ENCODE measurements at places on chromosomes 13 and 19.

DNA sequence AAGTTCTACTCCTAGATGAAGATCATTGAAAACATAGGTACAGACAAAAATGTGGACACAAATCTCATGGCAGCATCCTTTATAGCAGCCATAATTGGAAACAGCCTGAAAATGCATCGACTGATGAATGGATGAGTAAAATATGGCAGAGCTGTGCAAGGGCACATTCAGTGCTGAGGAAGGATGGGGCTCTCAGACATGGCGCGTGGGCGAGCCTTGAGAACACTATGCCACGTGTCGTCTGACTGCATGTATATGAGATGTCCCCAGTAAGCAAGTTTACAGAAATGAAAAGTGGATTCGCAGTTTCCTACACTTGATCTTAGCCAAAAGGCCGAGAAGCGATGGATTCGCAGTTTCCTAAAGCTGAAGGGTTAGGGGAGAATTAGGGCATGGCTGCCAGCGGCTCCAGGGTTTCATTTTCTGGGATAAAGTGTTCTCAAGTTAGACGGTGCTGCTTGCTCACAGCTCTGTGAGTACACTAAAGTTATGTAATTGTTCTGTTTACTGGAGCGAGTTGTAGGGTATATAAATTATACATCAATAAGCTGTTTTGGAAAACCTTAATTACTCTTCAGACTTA, 78.0 kb downstream of the RAB20 start:
- no peak for DNase-seq

DNA sequence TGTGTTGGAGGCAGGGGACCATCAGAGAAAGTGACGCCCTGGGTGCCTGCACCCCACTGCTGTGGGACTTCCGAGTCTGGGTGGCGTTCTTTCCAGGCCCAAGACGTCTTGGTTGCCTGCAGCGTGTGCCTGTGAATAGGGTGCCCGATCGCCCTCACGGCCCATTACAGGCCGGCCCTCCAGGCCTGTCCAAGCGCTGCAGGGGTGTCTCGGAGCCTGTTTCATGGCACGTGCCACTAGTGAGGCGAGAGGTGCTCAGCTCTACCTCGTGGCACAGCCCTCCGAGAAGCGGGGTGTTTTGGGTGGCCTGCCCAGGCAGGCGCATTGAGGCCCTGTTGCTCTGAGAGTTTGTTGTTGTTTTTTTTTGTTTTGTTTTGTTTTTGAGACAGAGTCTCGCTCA, 30.1 kb downstream of the DOT1L start:
- DNase-seq = no peak

DNA sequence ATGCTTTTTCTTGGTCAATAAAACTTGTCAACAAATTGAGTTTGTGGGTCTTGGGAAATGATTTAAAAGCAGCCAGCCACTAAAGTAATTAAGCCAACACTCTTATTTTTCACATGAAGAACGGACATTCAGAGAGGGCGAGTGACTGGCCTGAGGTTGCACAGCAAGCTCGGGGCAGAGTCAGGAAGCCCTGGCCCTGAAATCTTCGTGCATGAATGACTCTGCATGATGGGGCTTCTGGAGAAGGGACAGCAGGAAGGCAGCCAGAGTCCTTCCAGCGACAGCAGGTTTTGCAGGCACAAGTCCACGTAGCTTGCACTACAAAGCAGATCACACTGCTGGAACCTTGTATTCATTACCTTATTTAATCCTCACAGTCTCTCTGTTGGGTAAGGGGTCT, 232.5 kb downstream of the ZNF536 start:
- DNase-seq = no peak

DNA sequence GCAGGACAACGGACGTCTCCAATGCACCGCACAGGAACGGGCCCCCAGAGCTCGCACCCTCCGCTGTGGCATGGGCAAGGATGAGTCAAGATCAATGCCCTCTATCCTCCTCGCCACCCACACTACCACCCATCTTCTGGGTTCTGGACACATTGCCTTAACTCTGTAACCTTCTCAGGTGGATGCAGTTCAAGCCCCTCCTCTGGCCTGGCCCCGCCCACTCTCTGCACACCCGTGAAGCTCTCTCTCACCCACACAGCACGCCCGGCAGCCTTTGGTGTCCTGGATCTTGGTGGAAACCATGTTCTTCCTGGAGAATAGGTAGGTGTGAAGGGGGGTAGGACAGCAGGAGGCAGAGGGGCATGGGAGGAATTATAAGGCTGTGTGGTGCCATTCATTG, 20.7 kb downstream of the MAP4K1 start:
- no peak for DNase-seq

DNA sequence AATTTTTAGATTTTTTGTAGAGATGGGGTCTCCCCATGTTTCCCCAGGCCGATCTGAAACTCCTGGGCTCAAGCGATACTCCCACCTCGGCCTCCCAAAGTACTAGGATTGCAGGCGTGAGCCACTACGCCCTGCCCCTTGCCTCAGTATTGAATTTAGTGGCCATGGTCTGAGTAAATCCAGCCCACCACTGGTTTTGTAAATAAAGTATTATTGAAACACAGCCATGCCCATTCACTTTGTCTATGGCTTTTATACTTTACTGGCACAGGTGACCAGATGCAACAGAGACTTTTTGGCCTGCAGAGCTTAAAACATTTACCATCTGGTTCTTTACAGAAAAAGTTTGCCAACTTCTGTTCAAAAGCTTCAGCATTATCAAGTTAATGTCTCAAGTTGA, 143.8 kb downstream of the PTPRS start:
- DNase-seq = no peak

DNA sequence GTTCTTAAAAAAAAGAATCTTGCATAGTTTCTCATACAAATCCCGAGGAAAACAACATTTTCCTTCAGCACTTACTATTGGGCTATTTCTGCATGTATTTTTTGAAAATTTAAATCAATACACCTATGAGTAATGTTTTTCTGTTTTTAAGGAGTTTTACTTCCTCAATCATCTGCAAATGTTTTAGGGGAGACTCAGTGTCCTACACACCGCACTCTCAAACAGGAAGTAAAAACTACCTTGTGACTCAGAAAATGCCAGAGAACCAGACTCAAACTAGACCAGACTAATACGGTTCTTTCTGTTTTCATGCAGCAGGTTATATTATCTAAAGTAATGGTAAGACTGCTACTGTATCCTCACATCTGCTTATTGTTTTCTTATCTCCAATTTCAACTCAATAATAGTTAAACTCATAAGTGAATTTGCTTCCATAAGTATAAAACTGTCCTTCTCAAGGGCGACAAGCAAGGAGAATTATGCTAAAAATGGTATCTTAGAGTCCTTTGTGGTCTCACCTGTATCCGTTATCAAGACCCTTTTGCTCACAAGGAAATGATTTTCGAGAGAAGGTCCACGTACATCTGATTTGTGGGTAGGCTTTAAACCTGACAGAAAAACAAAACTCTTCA, 52.5 kb downstream of the FLT3 start:
- no peak for DNase-seq

- no peak for DNase-seq
Observed at GRCh38 chr13:106382534-106382933, 152.9 kb downstream of the EFNB2 start.

DNA sequence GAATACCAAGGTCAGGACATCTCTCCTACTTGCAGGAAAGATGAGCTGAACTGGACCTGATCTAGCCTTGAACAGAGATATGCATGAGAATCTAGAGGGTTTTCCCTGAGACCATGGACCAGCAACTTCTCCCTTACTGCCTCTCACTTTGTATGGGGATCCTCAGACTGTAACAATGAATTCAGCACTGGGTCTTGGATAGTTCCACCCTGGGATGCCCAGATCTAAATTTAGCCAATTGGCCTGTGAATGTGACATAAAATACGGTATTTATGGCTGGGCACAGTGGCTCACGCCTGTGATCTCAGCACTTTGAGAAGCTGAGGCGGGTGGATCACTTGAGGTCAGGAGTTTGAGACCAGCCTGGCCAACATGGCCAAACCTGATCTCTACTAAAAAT, 15.3 kb upstream of the LILRA2 start:
- no peak for DNase-seq

GRCh38 chr13:82076496-82076895, 1735.6 kb upstream of the SPRY2 start:
- no peak for DNase-seq

GRCh38 chr19:44891016-44891882, at the start of gene TOMM40:
TOMM40 (plus strand) TSS chr19:44891254; CDS start chr19:44891416, 162 bp downstream.
- no peak for DNase-seq

DNA sequence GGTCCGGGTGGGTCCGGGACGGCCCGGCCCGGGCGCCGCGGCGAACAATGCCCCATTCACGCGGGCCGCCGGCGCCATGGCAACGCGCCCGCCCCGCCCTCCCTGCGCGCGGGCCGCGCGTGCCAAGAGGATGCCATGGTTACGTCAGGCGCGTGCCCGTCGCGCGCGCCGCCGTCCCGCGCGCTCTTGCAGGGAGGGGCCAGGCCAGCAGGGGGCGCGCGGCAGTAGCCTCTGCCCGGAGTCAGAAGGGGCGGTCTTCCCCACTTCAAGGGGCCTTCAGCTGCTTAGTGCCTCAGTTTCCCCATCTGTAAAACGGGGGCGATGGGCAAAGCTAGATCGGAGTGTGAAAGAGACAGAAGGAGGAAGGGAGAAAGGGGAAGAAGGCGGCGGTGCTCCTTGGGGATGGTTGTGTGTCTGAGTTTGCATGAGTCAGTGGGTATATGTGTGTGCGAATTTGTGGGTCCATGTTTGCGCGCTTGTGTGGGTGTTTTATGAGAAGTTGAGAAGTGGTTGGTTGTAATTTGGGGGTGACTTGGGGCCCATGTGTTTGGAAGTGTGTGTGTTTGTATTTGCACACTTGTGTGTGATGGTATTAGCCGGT, 11.6 kb upstream of the NFIX start:
- DNase-seq = peak; percentile 74

DNA sequence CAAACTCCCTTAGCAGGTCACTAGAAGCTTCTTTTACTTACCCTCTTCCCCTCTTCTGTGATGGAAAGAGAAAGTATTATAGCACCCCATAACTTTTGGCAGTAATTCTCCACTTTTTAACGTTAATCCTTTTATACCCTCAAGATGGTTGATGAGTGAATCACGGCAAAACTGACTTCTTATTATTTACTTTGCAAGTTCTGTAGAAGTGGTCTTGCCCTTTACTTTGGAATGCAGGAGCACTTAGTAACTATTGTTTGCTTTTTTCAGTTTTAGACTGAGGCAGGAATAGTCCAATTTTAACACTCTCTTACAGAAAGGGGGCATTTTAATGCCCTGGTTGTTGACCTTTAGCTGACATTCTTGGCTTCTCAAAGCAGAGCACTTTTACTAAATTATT, 260.1 kb downstream of the LMO7 start:
- no peak for DNase-seq

- no peak for DNase-seq
Observed at GRCh38 chr19:55315956-55316525, 9.1 kb downstream of the TMEM150B start.

GRCh38 chr19:38298821-38299680, 5.0 kb upstream of the C19orf33 start:
- no peak for DNase-seq

GRCh38 chr19:38736413-38737280, 7.6 kb downstream of the CAPN12 start:
- DNase-seq = peak; percentile 95

GRCh38 chr13:99743094-99743493, 228.5 kb downstream of the ZIC5 start:
- DNase-seq = no peak

DNA sequence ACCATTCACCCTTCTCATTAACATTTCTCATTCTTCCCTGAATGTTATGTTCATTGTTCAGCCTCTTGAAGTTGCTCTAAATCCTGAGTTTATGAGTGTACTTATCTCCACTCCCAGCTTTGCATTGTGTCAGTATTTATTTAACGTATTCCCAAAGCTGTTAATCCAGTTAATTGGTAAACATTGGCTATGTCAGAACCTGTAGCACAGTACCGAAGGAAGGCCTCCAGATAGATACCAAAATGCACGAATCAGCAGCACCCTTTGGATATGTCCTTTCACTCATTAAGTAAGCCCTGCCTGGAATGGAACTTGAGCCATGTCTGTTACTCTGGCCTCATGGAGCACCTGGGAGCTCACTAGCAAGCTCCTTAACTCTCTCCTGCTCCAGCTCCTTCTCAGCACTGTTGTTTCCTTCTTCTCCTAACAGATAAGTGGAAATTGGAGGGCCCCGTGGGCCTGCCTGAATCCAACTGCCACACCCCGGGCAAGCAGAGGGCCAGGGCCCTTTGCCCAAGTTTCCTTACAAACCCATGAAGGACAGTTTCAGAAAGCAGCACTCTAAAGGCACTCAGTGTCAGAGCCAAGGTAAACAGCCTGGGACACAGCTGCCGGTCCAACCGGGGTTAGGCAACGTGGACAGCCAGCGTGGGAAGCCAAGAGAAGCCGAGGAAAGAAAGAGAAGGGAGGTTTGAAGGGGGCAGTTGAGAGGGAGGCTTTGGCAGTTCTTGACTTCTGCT, 155.0 kb upstream of the SERP2 start:
- DNase-seq = peak; percentile 60

DNA sequence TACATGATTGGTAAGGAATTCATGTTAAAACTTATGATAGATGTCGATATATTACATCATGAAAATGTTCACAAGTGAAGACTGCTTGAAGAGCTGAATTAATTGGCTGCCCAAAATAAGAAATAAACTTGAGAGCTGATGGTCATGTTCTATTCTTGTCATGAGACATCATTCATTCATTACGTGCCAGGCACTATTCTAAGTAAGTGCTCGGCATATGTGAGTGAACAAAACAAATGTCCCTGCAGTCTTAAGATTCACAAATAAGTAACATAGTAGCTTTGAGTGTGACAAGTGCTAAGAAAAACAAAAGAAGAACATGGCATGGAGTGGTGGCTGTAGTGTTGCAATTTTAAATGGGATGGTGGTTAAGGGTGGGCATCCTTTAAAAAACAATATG, 329.3 kb downstream of the SUCLA2 start:
- DNase-seq = no peak

DNA sequence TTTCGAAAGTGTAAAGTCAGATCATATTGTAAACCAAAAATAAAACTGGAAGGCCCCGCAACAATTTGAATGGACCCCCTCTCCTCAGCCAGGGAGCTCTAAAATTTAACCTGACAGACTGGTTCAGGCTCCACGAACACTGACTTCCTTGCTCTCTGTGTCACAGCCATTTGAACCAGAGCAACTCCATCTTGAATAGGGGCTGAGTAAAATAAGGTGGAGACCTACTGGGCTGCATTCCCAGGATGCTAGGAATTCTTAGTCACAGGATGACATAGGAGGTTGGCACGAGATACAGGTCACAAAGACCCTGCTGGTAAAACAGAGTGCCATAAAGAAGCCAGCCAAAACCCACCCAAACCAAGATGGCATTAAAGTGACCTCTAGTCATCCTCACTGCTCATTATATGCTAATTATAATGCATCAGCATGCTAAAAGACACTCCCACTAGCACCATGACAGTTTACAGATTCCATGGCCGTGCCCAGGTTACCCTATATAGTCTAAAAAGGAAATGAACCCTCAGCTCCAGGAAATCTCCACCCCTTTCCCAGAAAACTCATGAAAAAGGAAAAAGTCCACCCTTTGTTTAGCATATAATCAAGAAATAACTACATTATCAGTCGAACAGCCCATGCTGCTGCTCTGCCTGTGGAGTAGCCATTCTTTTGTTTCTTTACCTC, 43.1 kb downstream of the RFXAP start:
- no peak for DNase-seq

GRCh38 chr13:46097015-46097414, 7.8 kb downstream of the CPB2 start:
- DNase-seq = no peak
